ENCODE measurements at places on chromosomes 6 and 20.

DNA sequence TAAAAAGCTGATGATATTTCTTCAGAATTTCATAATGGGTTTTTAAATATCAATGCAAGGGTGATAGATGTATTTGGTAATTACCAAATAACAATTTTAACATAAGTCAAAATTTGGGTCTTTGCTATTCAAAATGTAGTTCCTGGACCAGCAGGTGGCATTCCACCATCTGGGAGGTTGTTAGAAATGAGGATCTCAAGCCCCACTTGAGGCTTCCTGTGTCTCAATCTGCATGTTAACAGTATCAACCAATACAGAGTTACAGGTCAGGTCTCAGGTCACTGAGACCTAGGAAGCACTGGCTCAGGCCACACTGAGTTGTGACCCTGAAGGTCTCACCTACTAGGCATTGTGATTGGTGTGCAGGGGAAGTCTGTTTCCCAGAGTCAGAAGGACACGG lies 57.2 kb upstream of the MTRF1L start:
- H3K27ac ChIP-seq: no peak overlapping the region
- H3K4me1 ChIP-seq: peaks cover 14% of the 10 kb centered on the region
- no peaks in the 10 kb centered on the region for H3K27me3 ChIP-seq
- H3K4me3 ChIP-seq: no peak overlapping the region
- no peaks in the 10 kb centered on the region for H3K36me3 ChIP-seq

GRCh38 chr20:16313917-16314316 lies 259.3 kb downstream of the KIF16B start:
- no peak overlapping the region for H3K4me3 ChIP-seq
- no peaks in the 10 kb centered on the region for H3K27me3 ChIP-seq
- no peak overlapping the region for H3K27ac ChIP-seq
- peaks cover under 1% of the 10 kb centered on the region for H3K4me1 ChIP-seq

DNA sequence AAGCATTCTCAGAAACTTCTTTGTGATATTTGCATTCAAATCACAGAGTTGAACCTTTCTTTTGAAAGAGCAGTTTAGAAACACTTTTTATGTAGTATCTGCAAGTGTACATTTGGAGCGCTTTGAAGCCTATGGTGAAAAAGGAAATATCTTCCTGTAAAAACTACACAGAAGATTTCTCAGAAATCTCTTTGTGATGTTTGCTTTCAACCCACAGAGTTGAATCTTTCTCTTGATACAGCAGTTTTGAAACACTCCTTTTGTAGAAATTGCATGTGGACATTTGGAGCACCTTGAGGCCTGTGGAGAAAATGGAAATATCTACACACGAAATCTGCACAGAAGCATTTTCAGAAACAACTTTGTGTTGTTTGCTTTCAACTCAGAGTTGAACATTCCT lies 612.3 kb upstream of the ZNF337 start:
- H3K4me1 ChIP-seq: no peaks in the 10 kb centered on the region
- no peak overlapping the region for H3K27ac ChIP-seq
- no peak overlapping the region for H3K4me3 ChIP-seq
- no peaks in the 10 kb centered on the region for H3K27me3 ChIP-seq
- DNase-seq: no peak

DNA sequence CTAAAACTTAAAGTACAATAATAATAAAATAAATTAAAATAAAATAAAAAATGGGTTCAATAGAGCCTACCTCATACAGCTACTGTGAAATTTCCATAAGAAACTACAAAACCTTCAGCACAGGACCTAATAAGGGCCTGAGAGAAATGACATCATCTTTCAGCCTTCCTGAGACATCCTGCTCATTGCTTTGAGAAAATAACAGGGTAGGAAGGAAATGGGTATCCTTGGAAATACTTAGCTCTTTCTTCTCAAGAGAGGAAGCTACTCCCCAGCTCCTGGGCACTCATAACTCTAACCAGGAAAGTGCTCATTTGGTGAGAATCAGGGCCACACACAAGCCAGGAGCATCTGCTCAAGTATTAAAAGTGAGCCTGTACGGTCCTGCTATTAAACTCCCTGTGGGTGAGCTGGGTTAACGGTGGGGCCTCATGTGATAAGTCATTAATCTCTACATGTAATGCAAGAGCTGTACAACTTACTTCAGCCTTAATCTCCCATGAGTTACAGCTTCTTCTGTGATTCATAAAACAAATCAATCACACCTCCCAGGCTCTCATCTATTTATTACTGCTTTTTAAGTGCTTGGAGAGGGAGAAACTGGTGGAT lies 141.4 kb downstream of the MAFB start:
- H3K27me3 ChIP-seq: no peaks in the 10 kb centered on the region
- no peak overlapping the region for H3K27ac ChIP-seq
- H3K36me3 ChIP-seq: no peaks in the 10 kb centered on the region
- H3K4me1 ChIP-seq: no peaks in the 10 kb centered on the region
- no peak overlapping the region for H3K4me3 ChIP-seq

DNA sequence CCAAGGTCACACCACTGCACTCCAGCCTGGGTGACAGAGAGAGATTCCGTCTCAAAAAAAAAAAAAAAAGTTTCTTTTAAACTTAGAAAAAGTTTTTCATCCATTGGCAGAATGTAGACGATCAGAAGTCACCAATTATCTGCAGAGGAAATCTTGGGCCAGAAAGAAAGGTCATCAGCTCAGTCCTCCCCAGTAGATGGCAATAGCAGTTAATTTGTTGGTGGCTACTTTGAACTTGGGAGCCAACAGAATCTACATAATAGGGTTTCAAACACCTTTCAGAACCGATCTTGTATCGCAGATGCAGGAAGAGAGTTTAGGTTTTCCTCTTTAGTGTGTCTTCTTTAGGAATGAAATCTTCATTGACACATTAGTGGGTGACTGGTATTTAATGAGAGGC lies 41.7 kb downstream of the LBP start:
- H3K36me3 ChIP-seq: no peaks in the 10 kb centered on the region
- H3K27me3 ChIP-seq: no peaks in the 10 kb centered on the region
- no peak overlapping the region for H3K4me3 ChIP-seq
- H3K4me1 ChIP-seq: no peaks in the 10 kb centered on the region
- no peak for DNase-seq

GRCh38 chr20:20277894-20278335 lies 90.0 kb upstream of the INSM1 start:
- no peak overlapping the region for H3K27ac ChIP-seq
- H3K4me1 ChIP-seq: peaks cover 9% of the 10 kb centered on the region
- H3K36me3 ChIP-seq: no peaks in the 10 kb centered on the region
- no peaks in the 10 kb centered on the region for H3K27me3 ChIP-seq

- H3K27ac ChIP-seq: no peak overlapping the region
- H3K36me3 ChIP-seq: peaks cover 2% of the 10 kb centered on the region
- no peaks in the 10 kb centered on the region for H3K27me3 ChIP-seq
- no peak overlapping the region for H3K4me3 ChIP-seq
- no peak for DNase-seq
Measured at GRCh38 chr6:130138909-130139242, 83.9 kb downstream of the SAMD3 start.

- H3K27ac ChIP-seq: no peak overlapping the region
- no peaks in the 10 kb centered on the region for H3K36me3 ChIP-seq
- no peak overlapping the region for H3K4me3 ChIP-seq
- H3K27me3 ChIP-seq: no peaks in the 10 kb centered on the region
- no peaks in the 10 kb centered on the region for H3K4me1 ChIP-seq
Measured at GRCh38 chr20:60327971-60328660, 369.9 kb downstream of the CDH26 start.

- H3K4me1 ChIP-seq: no peaks in the 10 kb centered on the region
- no peak overlapping the region for H3K27ac ChIP-seq
- H3K36me3 ChIP-seq: no peaks in the 10 kb centered on the region
- no peak for DNase-seq
Measured at GRCh38 chr6:18439581-18439980, 52.4 kb downstream of the RNF144B start.

GRCh38 chr6:47160702-47161101 lies 118.6 kb upstream of the ADGRF1 start:
- no peaks in the 10 kb centered on the region for H3K27me3 ChIP-seq
- H3K4me1 ChIP-seq: peaks cover 5% of the 10 kb centered on the region
- no peak overlapping the region for H3K4me3 ChIP-seq
- no peak overlapping the region for H3K27ac ChIP-seq
- DNase-seq: no peak
- H3K36me3 ChIP-seq: no peaks in the 10 kb centered on the region

- H3K36me3 ChIP-seq: no peaks in the 10 kb centered on the region
- peaks cover 16% of the 10 kb centered on the region for H3K4me1 ChIP-seq
- no peak overlapping the region for H3K27ac ChIP-seq
- no peak for DNase-seq
Measured at GRCh38 chr6:5501837-5502236, 240.5 kb downstream of the FARS2 start.

DNA sequence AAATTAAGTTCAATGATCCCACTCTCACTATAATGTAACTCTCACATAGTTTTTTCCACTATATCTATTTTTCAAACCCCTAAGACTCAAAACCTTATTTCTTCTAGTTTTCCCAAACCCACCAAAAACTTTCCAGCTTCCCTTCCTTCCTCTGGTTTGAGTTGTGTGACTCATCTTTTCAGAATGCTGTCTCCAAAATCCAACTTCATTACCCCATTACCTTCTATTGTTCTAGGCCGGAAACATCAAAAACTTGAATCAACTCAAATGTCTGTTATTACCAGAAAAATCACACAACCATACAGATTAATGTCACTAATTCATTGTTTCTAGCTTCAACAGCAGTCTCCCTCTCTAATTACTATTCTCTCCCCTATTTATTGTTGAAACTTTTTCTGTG lies 1090.3 kb downstream of the HACE1 start:
- no peaks in the 10 kb centered on the region for H3K27me3 ChIP-seq
- DNase-seq: no peak
- no peaks in the 10 kb centered on the region for H3K36me3 ChIP-seq
- no peak overlapping the region for H3K4me3 ChIP-seq
- H3K4me1 ChIP-seq: no peaks in the 10 kb centered on the region
- H3K27ac ChIP-seq: no peak overlapping the region

DNA sequence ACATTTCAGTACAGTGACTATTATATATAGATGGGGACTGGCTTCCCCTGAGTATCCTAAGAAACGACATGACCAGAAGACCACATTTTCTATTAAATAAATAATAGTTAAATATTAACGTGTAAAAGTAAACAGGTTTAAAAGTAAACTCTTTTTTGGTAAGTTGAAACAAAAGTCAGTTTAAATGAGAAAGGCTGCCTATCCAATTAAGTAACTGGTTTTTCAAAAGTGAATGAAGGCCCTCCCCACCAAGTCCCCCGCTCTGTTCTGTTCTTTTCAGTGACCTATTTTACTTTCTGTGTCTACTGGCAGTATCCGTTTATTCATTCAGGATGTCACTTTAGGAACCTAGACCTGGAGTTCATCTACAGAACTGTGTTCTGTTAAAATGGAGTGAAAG lies 32.0 kb downstream of the QKI start:
- H3K4me1 ChIP-seq: peaks cover 4% of the 10 kb centered on the region
- H3K36me3 ChIP-seq: peaks cover 68% of the 10 kb centered on the region
- no peak overlapping the region for H3K27ac ChIP-seq
- no peak for DNase-seq
- H3K4me3 ChIP-seq: no peak overlapping the region

DNA sequence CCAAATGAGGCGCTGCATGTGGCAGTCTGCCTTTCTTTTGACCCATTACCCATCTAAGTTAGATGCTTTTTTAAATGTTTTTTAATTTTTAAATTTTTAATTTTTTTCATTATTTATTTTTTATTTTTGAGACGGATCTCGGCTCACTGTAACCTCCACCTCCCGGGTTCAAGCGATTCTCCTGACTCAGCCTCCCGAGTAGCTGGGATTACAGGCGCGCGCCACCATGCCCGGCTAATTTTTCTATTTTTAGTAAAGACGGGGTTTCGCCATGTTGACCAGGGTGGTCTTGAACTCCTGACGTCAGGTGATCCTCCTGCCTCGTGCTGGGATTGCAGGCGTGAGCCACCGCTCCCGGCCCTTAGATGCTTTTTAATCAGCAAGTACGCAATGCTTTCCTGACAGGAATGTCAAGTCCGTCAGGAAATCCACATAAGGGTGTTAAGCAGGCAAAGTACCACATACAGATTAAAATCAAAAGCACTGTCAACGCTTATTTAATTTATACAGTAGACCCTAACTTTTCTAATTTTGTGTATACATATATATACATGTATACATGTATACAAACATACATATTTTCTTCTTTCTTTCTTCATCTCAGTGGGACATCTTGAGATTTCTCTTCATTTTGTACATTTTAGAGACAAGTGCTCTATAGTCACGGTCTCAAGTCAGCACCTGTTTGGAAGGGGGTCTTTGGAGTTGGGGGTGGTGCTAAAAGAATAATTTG lies 995 bp upstream of the GSTA4 start:
- H3K27me3 ChIP-seq: no peaks in the 10 kb centered on the region
- peak; percentile 56 for DNase-seq
- no peaks in the 10 kb centered on the region for H3K4me1 ChIP-seq
- no peak overlapping the region for H3K27ac ChIP-seq

DNA sequence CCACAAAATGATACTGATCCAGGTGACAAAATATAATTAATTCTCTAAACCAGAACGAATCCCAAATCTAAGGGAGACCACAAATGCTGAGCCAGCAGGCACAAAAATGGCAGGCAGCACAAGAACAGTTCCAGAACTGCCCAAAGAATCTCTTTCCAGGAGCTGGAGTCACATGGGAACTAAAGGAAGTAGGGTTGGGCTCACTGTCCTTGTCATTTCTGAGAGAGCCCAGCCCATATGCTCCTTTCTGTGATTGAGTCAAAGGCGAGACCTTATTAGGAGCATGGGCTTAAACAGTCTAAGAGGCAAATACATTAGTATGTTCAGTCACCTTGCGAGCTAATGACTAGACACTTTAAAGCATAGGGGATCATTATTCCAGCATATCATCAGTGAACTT lies 327.6 kb upstream of the ARID1B start:
- no peaks in the 10 kb centered on the region for H3K4me1 ChIP-seq
- no peak for DNase-seq
- H3K27me3 ChIP-seq: no peaks in the 10 kb centered on the region
- H3K36me3 ChIP-seq: no peaks in the 10 kb centered on the region
- H3K4me3 ChIP-seq: no peak overlapping the region

- no peaks in the 10 kb centered on the region for H3K27me3 ChIP-seq
- H3K4me1 ChIP-seq: peaks cover 15% of the 10 kb centered on the region
- no peak overlapping the region for H3K27ac ChIP-seq
- DNase-seq: no peak
Measured at GRCh38 chr6:18538315-18538714, 151.2 kb downstream of the RNF144B start.

- DNase-seq: no peak
- no peaks in the 10 kb centered on the region for H3K27me3 ChIP-seq
- no peak overlapping the region for H3K4me3 ChIP-seq
- H3K36me3 ChIP-seq: peaks cover 5% of the 10 kb centered on the region
Measured at GRCh38 chr20:59004493-59004762, 2.6 kb downstream of the CTSZ start.

DNA sequence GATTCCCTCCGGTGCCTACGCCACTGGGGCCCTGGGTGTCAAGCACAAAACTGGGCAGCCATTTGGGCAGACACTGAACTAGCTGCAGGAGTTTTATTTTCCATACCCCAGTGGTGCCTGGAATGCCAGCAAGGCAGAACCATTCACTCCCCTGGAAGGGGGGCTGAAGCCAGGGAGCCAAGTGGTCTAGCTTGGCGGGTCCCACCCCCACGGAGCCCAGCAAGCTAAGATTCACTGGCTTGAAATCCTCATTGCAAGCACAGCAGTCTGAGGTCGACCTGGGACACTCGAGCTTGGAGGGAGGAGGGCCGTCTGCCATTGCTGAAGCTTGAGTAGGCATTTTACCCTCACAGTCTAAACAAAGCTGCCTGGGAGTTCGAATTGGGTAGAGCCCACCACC lies 125.3 kb downstream of the FRK start:
- DNase-seq: no peak
- no peak overlapping the region for H3K4me3 ChIP-seq
- no peaks in the 10 kb centered on the region for H3K4me1 ChIP-seq

Measured in neuronal stem cell (in vitro differentiated cells).